ENCODE measurements at places on chromosomes 1 and 21. TPM values are rescaled to one million over a fixed set of nuclear protein-coding genes. Genes with fewer than 3 reads are reported as not detected.
A peak's percentile ranks its signal among the peaks of the same experiment; 100 is the strongest.

DNA sequence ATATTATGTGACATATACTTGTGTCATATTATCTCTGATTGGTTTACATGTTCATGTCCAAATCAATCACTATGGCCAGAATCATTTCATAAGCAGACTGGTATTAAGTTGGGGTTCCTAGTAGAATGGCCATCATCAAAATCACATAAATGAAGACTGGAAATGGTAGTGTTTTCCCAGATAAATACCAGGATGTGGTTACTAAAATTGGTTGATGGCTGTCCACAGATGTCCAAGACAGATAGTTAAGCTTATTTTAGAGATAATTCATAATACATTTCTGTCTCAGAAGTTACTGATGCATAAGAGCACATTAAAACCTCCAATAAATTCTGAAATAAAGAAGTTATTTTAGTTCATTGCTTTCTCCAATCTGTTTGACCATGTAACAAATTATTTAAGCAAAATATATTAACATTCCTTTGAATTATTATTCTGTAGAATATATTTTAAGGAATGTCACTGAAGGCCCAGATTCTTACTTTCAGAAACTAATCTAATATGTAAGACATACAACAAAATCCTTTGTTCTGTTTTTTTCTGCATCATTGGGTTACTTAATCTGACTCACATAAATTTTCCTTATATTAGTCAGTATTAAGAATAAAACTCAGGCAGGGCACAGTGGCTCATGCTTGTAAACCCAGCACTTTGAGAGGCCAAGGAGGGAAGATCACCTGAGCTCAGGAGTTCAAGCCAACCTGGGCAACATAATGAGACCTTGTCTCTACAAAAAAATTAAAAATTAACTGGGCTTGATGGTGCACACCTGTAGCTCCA is 483.9 kb downstream of the PTPRC start:
- DNase-seq, result no peak

DNA sequence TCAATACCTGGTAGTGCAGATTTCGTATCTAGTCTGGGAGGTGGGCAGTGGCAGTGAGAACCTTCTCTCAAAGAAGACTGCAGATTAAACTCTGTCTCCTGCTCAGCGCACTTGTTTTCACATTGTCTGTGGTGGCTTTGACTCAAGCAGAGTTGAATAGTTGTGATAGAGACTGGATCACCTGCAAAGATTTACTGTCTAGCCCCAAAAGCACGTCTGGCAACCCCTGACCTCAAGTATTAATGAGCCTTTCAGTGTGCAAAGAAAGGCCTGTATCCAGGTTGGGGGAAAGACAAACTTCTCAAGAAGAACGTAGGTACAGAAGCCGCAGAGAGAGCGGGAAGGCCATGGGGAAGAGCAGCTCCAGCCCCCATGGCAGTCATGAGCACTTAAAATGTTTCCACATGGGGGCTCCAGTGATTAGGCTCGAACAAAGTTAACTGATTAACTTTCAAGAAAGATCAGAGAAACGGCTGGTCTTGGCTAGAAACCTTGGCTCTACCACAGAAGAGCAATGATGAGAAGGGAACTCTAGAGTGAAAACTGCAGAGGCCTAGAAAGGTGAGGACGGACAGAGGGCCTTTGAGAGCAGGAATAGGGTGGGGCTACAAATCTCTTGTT is 15.2 kb downstream of the HENMT1 start:
- no peak for DNase-seq

GRCh38 chr1:81439046-81439823 is 361.5 kb upstream of the ADGRL2 start:
- DNase-seq, result no peak

DNA sequence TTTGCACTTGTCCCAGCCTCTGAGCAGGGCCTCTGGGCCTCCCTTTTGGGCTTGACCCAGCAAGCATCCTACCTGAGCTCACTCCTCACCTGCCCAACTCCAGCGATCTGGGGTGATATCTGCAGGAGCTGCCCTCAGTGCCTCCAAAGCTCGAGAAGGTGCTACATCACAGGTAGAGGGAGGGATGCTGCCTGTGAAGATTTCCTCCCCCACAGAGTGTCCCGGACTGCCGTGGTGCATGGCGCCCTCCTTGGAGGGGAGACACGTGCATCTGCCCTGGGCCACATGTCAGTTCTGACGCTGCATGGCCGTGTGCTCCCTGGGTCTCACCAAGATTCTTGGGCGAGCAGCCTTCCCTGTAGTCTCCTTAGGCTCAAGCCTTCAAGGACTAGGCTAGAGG is 27.7 kb downstream of the NENF start:
- no peak for DNase-seq

NFIA gene
- 81.4 TPM for total RNA-seq

DNA sequence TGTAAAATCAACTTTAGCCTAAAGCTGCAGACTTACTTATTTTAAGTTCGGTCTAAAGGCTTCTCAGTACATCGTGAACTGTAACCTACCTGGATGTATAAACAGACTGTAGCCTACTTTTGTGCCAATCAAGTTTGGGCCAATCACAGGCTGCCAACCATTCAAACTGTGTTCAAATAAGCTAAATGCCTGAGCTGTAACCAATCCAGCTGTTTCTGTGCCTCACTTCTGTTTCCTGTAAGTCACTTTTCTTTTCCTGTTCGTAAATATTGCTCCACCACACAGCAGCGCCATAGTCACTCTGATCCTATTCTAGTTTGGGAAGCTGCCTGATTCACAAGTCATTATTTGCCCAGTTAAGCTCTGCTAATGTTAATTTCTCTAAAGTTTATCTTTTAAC is 37.5 kb upstream of the SLAMF9 start:
- no peak for DNase-seq

DNA sequence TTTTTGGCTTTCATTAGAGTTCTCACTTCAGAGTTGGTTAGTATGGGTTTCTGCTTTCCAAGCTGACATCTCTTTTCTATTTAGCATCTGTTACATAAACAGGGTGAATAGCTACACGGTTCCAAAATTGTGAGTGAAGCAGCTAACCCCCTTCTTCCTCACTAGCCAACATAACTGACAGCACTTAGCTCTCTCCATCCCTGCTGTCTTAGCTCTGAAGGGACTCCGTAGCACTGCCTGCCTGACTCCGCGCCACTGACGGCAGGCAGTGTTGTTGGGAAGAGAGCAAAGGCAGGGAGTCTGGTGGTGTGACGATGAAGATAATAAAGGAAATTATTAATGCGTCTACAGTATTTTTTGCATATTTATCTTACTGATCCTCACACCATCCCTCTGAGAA is 247.0 kb downstream of the PTBP2 start:
- DNase-seq, result no peak

DNA sequence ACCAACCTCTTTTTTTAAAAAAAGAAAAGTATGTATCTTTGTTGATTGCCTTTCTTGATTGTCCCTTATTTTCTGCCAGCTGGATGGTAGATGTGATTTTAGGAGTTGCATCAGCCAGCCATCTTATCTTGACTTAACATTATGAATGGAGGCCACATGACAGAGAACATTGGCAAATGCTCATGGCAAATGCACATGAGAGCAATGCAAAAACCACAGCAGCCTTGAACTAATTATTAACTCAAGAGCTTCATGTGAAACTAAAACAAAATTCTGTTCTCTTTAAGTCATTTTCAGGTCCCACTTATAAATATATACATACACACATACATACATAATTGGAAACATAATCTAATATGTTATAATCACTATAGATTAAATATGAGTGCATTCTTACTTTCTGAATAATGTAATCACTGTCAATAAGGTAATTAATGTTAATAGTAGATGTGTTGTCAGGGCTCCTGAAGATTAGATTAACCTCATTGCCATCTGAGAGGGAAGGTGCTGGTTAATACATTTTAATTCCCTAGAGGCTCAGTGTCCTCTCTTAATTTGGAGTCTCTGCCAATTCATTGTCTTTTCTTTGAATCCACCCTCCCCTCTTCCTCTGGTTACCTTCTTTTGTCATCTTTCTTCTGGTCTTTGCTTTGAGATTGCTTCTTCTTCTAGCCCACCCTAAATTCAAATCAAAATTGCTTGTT is 962.2 kb downstream of the ADGRL2 start:
- no peak for DNase-seq

DNA sequence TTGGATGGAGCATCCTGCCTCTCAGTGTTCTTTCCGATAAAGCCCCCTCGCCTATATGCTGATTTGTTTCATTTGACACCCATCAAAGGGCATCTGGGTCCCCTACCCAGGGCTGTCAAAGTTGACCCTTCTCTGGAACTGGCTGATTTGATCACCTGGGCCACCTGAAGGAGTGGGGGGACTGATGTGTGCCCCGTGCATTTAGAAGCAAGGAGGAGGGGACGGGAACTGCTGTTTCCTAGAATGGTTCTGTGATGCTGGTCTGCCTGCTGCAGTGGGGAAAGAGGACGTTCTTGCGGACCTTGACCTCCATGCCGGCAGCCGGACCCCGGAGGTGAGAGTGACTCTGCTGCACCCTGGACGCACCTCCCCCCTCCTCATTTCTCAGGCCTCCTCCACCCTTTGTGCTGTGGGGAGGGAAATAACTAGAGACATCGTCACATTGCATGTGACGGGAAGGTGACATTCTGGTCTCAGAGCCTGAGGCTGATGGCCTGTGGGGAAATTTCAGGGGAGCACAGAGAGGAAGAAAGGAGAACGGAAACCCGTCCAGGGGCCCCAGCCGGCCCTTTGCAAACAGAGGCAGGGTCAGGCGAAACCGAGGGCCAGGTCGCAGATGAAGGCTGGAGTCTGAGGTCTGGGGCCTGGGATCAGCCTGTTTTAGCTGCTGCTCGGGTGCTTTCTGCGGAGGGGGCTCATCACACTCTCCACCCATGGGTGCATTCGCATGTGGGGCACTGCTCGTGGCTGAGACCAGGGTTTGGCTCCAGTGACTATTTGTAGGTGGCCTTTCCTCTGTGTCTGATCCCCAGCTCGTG is 25.7 kb downstream of the CRYAA start:
- peak; percentile 4 for DNase-seq

CD5L gene
- not detected for total RNA-seq

NTNG1 gene
- 6.3 TPM for total RNA-seq

DNA sequence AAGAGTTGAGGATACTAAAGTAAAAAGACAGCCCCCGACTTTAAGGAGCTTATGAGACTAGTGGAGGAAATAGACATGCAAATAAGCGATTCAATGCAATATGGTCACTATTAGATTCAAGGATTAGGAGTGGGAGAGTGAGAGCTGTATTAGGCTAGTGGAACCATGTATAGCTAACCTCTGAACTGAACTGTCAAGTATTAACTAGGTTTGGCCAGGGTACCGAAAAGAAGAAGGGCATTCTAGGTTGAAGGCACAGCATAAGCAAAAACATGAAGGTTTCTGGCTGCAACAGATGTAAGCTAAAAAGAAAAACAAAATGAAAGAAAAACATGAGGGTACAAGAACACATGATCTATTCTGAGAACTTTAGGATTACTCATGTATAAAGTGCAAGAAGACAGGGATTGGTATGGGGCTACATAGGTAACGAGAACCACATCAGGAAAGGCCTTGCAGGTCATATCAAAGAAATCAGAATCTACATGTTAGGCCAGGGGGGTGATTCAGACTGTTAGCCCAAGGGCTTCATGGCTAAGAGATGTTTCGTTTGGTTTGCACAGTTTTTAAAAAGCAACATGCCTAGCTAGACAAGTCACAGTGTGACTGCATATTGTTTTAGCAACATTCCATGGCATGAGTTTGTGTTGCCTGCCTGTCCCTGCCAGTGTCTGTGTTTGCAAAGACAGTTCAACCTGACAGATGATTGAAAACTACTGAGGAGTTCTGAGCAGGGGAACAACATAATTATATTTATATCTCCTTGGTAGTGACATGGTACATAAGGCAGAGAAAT is 54.4 kb upstream of the HAO2 start:
- no peak for DNase-seq

DNA sequence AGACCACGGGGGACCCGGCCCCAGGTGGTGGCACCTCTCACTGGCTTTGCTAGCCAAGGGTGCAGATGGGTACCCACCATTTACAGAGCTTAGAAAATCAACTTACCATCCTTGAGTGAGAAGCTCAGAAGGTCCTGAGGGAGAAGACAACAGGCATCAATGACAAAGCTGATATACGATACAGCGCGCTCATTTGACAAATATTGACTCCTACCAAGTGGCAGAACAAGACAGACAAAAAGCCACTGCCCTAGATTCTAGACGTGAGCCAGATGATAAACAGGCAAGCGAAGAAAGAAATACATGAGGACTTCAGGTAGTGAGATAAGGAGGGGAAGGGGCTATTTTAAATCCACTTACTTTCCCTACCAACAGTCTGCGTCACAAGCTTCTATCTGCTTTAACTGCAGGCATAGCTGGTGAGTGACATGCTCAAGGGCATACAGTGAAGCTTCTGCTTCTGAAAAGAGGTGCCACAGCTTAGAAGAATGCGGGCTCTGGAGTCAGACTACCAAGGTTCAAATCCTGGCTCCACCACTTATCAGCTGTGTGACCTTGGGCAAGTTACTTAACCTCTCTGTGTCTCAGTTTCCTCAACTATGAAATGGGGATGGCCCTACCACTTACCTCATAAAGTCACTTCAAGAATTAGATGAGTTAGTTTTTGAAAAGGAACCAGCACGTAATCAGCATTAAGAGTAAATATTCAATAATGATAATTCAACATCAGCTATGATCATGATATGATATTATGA is 29.1 kb downstream of the TMCO4 start:
- no peak for DNase-seq

OTUD7B gene
- 81.0 TPM for total RNA-seq

GRCh38 chr21:38942748-38943211 is 137.1 kb downstream of the ETS2 start:
- no peak for DNase-seq

PDE9A gene
- 26.7 TPM for total RNA-seq

GRCh38 chr1:9202240-9202870 is 32.2 kb upstream of the H6PD start:
- DNase-seq, result no peak

ZBTB40 gene
- 21.2 TPM for total RNA-seq

LRRC53 gene
- not detected for total RNA-seq

- DNase-seq, result no peak
Measured at GRCh38 chr1:79638382-79638781, 631.9 kb upstream of the ADGRL4 start.

SPRR2G gene
- not detected for total RNA-seq

TNFRSF18 gene
- total RNA-seq, result not detected

AKR7A2 gene
- 71.4 TPM for total RNA-seq

GRCh38 chr1:110346690-110347089 is 7.5 kb downstream of the RBM15 start:
- no peak for DNase-seq

DNA sequence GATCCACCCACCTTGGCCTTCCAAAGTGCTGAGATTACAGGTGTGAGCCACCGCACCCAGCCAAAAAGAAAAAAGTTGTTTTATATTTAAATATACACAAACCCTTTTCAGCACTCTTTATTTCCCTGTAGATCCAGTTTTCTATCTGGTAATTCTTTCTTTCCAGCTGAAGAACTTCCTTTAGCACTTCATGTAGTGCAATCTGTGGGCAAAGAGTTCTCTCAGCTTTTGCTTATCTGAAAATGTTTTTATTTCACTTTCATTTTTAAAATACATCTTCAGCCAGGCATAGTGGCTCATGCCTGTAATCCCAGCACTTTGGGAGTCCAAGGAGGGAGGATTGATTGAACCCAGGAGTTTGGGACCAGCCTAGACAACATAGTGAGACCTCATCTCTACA is 28.5 kb upstream of the HYI start:
- no peak for DNase-seq

DNA sequence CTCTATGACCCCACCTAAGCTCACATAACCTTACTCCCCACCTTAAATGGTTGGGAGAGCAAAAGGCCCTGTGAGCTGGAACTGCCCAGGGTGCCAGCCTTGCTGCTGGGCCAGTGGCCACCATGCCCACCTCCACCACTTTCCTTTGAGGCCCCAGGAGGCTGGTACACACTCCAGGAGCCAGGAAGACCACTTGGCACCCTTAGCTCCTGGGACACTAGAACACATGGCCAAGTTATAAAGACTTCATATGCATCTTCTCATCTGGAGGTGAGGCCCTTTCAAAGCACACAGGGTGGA is 21.9 kb downstream of the CAPZB start:
- DNase-seq, result no peak

Measured in tibial nerve (tissue), 4 donors.